ENCODE measurements at places on chromosomes 3 and 15.
A peak's percentile ranks its signal among the peaks of the same experiment; 100 is the strongest.

DNA sequence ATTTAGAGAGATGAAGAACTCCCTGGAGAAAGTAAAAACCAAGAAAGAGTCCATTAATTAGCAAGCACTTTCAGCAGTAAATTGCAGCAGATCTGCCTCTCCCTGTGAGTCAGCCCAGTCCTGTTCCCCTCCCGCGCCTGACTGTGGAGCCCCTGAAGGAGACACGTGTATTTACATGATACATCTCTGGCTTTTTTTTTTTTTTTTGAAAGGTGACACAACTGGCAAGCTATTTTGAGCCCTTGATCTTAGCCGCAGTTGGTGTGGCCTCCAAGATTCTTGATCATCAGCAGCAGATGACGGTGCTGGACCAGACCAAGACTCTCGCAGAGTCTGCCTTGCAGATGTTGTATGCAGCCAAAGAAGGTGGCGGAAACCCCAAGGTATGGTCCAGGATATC is 271.8 kb upstream of the TPM1 start:
- ATAC-seq, result peak; percentile 95

DNA sequence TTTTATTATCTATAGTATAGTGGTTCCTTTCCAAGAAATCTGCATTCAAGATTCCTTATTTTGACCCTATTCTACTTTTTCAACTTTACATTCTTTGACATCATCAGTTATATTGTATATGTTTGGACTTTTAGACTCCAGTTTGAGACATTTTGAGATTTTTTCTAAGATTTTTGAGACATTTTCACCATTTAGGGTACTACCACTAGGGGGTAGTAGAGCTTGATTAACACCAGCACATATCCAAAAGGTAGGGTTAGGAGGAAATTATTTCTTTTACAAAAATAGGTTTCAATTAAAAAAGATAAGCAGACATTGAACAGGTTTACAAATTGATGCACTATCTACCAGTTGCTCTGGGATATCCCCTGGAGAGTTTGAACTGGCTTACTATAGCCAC is 262.5 kb downstream of the SCAPER start:
- ATAC-seq, result no peak

GRCh38 chr3:23062582-23062981 is 140.5 kb upstream of the UBE2E2 start:
- no peak for ATAC-seq

DNA sequence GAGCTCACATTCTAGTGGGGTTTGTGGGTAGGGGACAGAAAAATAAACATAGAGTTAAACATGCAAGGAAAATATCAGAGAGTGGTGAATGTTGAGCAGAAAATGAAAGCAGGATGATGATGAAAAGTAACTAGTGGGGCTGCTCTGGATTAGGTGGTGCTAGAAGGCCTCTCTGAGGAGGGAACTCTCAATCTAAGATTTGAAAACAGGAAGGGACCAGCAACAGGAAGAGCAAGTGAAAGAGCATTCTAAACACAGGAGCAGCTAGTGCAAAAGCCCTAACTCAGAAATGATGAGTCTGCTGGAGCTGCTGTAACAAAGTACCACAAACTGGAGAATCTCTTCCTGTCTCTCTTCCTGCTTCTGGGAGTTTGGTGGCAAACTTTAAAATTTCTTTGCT is 468.6 kb upstream of the AGTR1 start:
- no peak for ATAC-seq

DNA sequence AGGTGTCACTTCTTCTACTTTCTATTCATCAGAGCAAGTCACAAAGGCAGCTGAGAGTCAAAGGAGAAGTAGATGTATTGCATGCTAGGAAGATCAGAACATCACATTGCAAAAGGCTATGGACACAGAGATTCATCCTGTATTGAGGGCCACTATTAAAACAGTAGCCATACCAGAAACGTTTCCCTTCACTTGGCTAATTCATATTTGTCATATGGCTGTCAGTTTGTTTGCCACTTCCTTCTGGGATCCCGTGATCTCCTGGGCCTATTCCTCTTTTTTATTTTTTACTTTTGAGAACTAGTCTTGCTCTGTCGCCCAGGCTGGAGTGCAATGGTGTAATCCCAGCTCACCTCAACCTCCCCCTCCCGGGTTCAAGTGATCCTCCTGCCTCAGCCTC is 184.0 kb upstream of the SATB1 start:
- no peak for ATAC-seq

- ATAC-seq, result no peak
Measured at GRCh38 chr15:87906444-87906843, 350.1 kb downstream of the NTRK3 start.

GRCh38 chr3:81339040-81339845 is 422.2 kb downstream of the GBE1 start:
- ATAC-seq, result peak; percentile 57

- ATAC-seq, result no peak
Measured at GRCh38 chr3:124201786-124202185, 209.9 kb upstream of the ROPN1 start.

DNA sequence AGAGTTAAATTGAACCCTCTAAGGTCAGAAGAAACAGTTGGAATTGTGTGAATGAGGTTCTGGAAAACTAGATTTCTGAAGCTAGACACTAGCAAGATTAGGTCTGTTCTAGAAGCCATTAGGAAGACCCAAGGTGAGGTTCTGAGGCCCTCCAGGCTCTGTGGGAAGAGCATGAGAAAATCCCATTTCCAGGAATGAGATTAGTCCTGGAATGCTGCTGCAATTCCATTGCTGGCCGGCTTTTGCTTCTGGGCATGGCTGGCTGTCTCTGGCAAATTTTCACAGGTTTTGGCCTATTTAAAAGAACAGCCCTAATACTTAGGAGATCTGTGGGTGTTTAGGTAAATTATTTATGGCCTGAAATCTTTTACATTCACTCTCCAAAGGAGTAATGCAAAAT is 26.9 kb upstream of the PYDC2 start:
- no peak for ATAC-seq

GRCh38 chr15:62561059-62561519 is 396.0 kb upstream of the C2CD4B start:
- no peak for ATAC-seq

GRCh38 chr15:68498076-68498475 is 66.1 kb upstream of the ITGA11 start:
- no peak for ATAC-seq

- peak; percentile 25 for ATAC-seq
Measured at GRCh38 chr3:52218937-52219650, 6.4 kb downstream of the TLR9 start.

DNA sequence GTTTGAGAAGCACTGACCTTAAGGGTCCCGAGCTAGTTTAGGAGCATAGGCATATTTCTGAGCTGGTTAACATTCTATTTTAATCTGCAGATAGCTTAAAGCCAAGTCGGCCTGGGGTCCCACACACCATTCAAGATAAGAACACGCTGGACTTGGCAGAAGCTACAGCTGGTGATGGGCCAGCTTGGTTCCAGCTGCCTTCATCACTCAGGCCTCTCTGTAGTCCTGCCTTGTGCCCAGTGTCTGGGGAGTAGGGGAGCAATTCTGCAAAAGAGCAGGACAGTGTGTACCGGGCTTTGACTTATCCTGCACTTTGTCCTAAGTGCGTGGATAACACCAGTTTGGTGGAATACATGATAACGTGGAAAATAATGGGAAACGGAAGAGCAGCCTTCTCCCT is 164.5 kb downstream of the MEGF11 start:
- no peak for ATAC-seq

- no peak for ATAC-seq
Measured at GRCh38 chr3:61030469-61031035, 220.7 kb downstream of the FHIT start.

DNA sequence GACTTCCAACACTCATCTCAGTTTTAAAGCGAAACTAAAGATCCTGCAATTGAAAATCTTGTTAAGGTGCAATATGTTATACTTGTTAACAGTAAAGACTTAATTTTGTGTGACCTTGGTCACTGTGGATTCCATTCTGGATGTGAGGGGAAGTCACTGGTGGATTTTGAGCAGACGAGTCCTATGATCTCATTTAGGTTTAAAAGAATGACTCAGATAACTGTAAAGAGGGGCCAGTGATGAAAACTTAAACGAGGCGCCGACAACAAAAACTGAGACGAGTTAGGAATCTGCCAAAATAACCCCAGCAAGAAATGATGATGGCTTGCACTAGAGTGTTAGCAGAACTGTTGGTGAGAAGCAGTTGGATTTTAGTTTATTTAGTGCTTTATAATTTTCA is 56.5 kb downstream of the LRRC28 start:
- ATAC-seq, result no peak

DNA sequence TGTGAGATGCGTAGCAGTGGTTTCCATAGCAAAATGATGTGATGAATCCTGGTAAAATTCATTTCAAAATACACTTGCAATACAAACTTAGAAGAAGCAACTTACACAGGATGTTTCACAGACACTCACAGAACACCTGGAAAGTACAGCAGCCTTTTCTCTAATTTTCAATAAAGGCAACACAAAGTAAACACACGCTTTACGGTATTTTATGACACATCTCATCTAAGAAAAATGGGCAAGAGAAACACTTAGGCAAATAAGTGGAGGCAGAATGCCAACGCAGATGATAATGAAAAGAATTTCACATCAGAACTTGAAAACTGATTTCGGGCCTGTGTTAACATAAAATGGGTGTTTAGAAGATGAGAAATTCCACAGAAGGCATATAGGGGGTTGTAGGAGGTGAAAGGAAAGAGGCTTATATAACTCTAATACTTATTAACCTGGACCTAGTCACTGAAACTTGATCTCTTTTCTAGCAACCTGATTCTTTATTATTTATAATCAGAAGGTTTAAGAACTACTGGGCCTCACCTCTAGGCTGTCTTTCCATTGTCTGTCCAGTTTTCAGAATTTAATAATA is 25.6 kb upstream of the MAP3K13 start:
- no peak for ATAC-seq

DNA sequence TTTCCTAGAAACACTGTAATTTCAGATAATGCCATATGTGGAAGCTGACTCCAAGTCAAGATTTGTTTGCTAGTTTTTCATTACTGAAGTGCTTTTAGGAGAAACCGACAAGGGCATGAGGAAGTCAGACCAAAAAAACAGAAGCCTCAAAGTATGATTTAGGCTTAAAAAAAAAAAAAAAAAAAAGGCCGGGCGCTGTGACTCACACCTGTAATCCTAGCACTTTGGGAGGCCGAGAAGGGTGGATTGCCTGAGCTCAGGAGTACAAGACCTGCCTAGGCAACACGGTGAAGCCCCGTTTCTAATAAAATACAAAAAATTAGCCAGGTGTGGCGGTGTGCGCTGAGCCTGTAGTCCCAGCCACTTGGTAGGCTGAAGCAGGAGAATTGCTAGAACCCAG is 11.6 kb downstream of the RPL15 start:
- ATAC-seq, result no peak

GRCh38 chr3:57112206-57112605 is 51.7 kb downstream of the SPATA12 start:
- no peak for ATAC-seq

DNA sequence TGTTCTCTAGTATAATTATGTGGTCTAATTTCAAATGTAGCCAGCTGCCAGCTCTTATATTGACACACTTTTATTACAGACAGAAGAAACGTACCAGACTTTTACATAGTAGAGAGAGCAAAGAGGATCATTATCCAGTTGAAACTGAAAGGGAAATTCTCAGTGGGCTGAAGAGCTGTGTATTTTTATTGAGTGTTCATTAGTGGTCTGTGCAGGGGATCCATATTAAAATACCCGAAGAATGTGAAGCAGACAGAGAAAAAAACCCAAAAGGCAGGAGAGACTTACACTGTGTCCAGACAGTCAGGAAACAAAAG is 41.3 kb downstream of the MYRIP start:
- no peak for ATAC-seq

GRCh38 chr15:66763186-66764071 is 61.4 kb downstream of the SMAD6 start:
- ATAC-seq, result no peak

GRCh38 chr3:9402410-9403228 is 5.2 kb downstream of the SETD5 start:
- peak; percentile 67 for ATAC-seq

- no peak for ATAC-seq
Measured at GRCh38 chr3:184566441-184567414, 5.1 kb downstream of the EPHB3 start.

GRCh38 chr15:79933231-79933630 is 36.4 kb upstream of the MTHFS start:
- no peak for ATAC-seq

- peak; percentile 95 for ATAC-seq
Measured at GRCh38 chr3:107285197-107285596, 92.0 kb upstream of the CCDC54 start.

GRCh38 chr3:136979684-136980083 is 21.9 kb downstream of the IL20RB start:
- ATAC-seq, result peak; percentile 44

DNA sequence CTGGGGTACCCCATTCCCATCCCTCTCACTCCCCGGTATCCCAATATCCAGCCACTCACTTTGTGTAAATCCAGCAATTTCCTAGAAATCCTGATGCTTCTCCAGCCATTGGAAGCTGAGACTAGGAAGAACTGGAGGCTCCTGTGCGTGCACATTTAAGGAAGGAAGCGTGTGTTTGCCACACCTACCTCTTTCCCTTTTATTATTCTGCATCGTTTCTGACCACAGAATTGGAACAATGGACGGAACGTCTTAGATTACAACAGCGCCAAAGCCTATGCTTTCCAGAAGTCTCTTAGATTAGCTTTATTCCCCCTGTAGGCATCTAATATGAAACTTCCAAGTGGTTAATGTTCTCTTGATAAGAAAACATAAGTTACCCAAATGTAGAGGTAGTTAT is 234.8 kb upstream of the TRIM42 start:
- no peak for ATAC-seq

- peak; percentile 99 for ATAC-seq
Measured at GRCh38 chr3:86793786-86794185, 197.2 kb downstream of the VGLL3 start.

GRCh38 chr3:16366581-16366980 is 101.6 kb downstream of the OXNAD1 start:
- no peak for ATAC-seq

GRCh38 chr3:188217011-188217463 is 63.1 kb downstream of the LPP start:
- no peak for ATAC-seq

GRCh38 chr3:46368569-46368968 is 2.2 kb upstream of the CCR5 start:
- no peak for ATAC-seq

- no peak for ATAC-seq
Measured at GRCh38 chr15:90141646-90142045, 39.4 kb upstream of the IDH2 start.

DNA sequence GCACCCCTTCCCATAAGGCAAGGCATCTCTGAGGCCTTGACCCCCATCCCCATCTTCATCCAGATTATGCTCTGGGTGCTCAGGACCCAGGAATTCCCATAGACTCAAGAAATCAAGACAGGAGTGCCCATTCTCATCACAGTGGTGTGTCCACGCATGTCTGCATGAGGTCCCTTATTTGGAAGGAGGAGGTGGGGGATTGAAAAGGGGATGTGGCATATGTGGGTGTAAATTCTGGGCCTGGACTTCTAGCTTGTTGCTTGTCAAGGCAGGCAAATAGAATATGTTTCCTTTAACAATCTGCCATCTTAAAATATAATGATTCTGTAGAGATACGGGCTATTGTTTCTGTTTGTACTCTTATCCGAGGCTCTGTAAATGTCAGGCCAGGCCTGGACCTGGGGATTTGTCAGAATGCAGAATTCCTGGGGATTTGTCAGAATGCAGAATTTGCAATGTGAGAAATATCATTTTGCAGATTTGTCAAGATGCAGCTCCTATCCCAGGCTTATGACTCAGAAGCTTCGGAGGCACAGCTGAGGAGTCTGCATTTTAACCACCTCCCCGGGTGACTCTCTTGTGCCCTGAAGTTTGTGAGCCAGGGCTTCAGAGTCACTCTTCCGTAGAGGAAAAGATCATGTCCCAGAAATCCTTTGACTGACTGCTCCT is 157.8 kb downstream of the SV2B start:
- ATAC-seq, result peak; percentile 73

GRCh38 chr3:181709537-181710279 is 2.0 kb upstream of the SOX2 start:
- no peak for ATAC-seq
